Brain pericyte (primary cell): ENCODE measurements at places on chromosomes 2 and 18.

DNA sequence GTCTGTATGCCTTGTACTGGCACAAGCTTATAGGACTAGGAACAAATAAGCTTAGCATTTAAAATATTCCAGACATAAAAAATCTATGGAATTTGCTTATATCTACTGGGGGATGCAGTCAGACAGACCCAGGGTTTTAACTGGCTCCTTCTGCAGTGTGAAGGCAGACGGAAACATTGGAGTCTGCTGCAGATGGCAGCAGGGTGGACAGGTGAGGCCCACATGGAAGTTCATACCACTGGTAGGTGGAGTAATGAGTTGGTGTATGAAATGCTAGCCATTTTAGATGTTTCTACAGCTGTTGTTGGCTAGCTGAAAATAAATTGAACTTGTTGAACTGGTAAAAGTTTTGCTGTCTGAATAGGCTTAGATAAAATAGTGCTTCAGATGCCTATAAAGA lies 17.7 kb downstream of the SPTBN1 start:
- DNase-seq, result no peak

DNA sequence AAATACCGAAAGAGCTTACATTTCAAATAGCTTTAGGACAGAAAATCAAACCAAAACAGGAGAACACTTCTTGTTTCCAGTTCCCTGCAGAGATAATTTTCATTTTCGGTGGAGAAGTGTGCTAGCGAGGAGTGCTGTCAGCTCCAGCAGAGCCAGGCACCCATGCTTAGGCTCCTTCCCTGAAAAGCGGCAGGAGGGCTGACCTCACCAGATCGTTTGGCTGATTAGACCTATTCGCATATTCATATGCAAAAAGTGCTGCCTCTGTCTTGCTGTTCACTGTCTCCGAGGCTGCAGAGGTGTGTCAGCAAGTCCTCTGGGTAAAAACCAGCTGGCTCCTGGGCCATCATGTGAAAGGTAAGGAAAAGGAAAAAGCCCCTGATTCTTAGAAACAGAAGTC lies 225.8 kb upstream of the COPS8 start:
- no peak for DNase-seq

DNA sequence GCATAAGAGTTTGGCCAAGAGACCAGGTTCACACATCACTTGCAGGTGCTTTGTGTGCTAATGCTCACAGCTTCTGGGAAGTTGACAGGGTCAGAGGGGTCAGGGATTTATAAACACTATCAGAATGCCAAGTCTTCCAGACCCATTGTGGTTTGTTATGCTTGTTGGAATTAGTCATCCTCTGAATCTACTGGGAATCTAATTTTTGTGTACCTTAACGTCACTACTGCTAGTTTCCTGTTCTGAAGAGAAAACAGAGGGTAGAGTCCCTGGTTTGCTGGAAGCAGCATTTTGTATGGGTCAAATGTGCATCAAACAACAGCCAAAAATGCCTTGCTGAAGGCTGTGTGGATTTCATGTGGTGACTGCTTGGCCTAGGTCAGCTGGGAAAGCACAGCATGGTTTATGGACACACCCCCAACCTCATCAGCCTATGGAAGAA lies 33.3 kb downstream of the ANTXR1 start:
- peak; percentile 99 for DNase-seq

DNA sequence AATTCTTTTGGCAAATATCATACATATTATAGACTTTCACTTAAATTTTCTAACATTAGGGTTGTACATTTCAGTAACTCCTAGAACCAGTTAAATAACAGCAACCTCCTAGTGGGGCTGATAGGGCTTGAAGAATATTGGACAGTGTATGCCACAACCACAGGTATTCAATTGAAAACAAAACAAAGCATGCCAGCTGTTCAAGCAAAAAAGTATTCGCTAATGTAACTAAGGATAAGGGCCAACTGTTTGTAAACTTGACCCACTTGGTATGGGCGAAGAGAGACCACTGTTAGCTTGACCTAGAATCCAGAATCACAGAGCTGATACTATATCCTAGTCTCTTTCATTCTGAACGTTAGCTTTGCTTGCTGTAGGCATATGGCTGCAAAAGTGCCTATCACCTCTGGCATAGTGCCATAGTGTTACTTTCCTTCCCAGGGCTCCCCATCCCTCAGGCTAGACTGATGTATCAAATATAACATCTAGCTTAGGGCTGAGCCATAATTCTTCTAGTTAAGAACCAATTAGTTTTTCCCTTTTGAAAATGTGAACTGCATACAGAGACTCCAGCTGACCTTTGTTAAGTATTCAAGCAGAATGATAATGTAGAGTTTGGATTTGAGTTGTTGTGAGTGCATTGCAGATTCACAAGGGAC lies 458.8 kb upstream of the NRXN1 start:
- no peak for DNase-seq

- DNase-seq, result no peak
These were observed 36.5 kb upstream of the C1D start for GRCh38 chr2:68099260-68099659.

DNA sequence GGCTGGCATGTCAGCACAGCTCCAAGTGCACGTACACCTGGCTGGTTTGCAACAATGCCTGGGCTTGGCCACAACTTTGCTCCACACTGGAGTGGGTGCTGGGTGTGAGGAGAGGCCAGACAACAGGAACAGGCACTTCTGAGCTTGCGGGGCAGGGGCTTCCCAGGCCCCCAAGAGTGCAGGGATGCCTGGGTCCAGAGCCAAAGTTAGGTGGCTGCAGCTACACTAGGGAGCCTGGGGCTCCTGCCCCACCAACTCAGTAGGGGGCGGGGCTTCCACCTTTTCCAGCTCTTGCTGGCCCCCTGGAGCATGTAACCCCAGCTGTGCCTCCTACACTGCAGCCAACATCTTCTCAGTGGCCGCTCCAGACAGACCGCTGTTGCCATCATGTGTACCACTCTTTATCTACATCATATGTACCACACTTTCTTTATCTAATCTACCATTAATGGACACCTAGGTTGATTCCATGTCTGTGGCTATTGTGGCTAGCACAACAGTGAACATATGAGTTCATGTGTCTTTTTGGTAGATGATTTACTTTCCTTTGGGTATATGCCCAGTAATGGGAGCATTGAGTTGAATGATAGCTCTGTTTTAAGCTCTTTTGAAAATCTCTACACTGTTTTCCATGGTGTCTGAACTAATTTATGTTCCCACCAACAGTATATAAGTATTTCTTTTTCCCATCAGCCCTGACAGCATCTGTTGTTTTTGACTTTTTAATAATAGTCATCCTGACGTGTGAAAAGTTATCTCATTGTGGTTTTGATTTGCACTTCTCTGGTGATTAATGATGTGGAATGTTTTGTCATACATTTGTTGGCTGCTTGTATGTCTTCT lies 87.9 kb downstream of the ZNF804A start:
- DNase-seq, result no peak

GRCh38 chr2:178263159-178263860 lies 69.0 kb downstream of the OSBPL6 start:
- DNase-seq, result no peak

GRCh38 chr2:64251497-64252250 lies 107.5 kb upstream of the PELI1 start:
- no peak for DNase-seq

GRCh38 chr2:230976671-230977171 lies 19.2 kb upstream of the SPATA3 start:
- no peak for DNase-seq
